Karpas-422 (cell line): ENCODE measurements at places on chromosomes 4 and X.

- DNase-seq, result no peak
Observed at GRCh38 chr4:169841776-169842175, 84.0 kb upstream of the HPF1 start.

- DNase-seq, result no peak
Observed at GRCh38 chr4:93878566-93878965, 50.0 kb downstream of the ATOH1 start.

GRCh38 chr4:151785484-151786157 is 24.8 kb upstream of the GATB start:
- DNase-seq, result no peak

DNA sequence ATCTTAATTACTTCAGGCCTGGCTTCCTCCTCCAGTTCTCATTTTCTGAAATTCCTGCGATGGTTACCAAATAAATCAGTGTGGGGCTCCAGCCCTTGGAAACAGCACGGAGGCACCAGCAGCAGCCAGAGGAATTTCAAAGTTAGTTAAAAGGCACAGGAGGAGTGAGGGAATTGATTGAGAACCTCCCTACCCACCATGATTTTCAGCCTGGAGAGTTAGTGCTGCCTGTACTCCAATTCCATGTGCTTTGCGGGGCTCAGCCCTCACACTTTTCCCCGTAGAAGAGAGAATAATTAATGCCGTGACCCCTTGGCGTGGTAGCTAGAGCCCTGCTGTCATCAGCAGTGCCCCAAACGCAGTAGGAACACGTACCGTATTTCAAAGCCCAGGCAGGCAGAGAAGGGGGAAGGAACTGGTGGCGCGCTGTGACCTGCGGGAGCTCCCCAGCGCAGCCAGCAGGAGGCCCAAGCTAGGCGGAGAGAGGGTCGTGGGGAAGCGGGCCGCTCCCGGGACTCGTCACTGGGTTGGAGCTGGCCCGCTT is 84.0 kb upstream of the IGFBP7 start:
- no peak for DNase-seq
